ENCODE measurements at places on chromosomes 6 and 20. TPM values are rescaled to one million over a fixed set of nuclear protein-coding genes. Genes with fewer than 3 reads are reported as not detected.
A peak's percentile ranks its signal among the peaks of the same experiment; 100 is the strongest.

The EYA2 gene
- polyA plus RNA-seq = 2.7 TPM

The ITPA gene
- polyA plus RNA-seq = 43.3 TPM

The MAP3K7 gene
- 35.9 TPM for polyA plus RNA-seq

The PHACTR3 gene
- polyA plus RNA-seq = 5.0 TPM

The F13A1 gene
- 54.5 TPM for polyA plus RNA-seq

The GTSF1L gene
- polyA plus RNA-seq = not detected

The MLN gene
- polyA plus RNA-seq = not detected

GRCh38 chr20:40493549-40493948 lies 195.5 kb downstream of the MAFB start:
- no peak for DNase-seq

DNA sequence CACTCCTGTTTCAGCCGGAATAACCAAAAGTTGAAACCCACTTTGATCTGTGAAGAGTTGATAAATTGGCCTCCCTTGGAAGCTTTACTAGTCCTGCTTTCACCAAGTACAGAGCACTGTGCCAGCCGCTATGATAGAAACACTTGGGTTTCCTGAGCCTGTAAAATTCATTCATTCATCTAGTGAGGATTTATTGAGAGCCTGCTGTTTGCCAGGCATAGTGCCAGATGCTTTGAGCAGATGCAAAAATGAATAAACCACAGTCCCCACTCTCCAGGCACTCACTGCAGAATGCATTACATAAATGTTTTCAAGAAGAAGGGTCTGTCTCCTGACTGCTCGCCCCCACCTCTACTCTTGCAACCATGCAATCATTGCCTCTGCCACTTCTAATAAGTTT lies 25.3 kb upstream of the TMEM217 start:
- DNase-seq = peak; percentile 74

DNA sequence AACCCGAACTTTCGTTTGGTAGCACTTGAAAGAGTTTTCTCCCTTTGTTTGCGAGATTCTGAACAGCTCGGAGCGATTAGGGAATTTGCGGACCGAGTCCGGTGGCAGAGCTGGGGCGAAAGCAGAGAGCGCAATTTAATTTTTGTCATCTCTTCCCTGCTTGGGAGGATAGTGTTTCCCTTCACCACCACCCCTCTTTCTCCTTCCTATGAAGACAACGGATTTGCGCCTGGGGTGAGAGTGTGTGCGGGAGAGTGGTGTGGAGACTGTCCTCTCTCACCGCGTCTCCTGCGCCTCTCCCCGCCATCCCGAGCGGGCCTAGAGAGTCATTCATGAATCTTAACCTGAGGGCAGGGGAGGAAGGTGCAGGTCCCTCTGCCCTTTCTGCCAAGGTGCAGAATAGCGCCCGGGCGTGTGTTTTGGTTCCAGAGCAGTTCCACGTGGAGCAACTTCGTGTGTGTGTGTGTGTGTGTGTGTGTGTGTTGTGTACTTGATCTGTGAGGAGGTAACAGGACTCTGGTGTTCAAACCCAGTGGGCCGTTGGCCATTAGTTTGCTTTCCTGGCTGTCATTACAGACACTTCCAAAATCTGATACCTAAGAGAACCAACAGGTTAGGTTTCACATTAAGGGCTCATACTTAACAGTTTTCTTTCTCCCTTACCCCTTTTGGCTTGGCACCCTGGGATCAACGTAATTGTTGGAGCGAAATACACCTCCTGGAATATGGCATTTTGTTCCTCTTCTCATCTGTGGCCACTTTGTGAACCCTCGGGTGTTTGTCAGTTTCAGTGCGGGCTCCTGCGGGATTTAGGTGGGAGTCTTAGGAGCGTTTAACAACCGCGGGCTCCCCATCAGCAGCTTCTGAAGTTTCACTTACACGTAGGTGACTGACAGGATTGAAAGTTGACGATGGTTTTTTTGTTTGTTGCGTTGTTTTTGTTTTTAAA lies 1.8 kb downstream of the EYA4 start:
- peak; percentile 48 for DNase-seq

GRCh38 chr6:84860509-84860908 lies 96.1 kb upstream of the TBX18 start:
- no peak for DNase-seq

DNA sequence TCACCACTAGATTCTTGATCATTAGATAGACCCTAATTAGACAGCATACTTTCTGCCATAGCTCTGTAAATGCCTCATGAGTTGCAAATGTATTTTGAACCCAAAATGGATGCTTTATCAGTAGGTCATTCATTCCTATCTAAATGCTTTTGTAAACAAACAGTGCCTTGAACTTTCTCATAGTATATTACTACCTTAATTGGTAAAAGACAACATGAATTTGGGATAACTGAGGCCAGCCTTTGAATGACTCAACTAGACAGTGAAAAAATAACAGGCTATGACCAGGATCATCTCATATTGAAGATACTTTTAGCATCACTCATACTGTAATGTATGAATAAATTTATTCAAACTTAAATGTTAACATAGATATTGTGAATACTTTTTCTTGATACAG lies 37.0 kb upstream of the PRL start:
- no peak for DNase-seq

- no peak for DNase-seq
Observed at GRCh38 chr6:144559865-144560593, 274.9 kb downstream of the UTRN start.

DNA sequence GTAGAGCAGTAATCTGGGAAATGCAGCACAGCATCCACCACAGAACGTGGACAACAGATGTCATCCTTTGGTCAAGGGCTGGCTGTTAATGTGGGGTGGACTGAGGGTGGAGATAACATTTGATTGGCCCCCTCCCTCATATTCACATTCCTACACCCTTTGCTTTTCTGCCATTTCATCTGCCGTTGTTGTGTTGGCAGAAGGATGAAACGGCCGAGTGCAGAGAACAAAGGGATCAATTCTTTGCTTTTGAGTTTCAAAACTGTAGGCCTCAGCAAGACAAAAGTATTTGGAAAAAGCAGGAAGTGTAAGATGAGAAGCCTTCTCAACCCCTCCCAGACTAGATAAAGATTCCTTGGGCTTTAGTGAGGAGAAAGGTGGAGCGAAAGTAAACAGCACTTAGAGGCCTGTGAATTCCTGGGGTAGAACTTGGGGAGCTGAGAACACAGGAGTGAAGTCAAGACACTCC lies 74.2 kb upstream of the PHIP start:
- no peak for DNase-seq

GRCh38 chr6:93675856-93676417 lies 256.6 kb upstream of the EPHA7 start:
- no peak for DNase-seq

DNA sequence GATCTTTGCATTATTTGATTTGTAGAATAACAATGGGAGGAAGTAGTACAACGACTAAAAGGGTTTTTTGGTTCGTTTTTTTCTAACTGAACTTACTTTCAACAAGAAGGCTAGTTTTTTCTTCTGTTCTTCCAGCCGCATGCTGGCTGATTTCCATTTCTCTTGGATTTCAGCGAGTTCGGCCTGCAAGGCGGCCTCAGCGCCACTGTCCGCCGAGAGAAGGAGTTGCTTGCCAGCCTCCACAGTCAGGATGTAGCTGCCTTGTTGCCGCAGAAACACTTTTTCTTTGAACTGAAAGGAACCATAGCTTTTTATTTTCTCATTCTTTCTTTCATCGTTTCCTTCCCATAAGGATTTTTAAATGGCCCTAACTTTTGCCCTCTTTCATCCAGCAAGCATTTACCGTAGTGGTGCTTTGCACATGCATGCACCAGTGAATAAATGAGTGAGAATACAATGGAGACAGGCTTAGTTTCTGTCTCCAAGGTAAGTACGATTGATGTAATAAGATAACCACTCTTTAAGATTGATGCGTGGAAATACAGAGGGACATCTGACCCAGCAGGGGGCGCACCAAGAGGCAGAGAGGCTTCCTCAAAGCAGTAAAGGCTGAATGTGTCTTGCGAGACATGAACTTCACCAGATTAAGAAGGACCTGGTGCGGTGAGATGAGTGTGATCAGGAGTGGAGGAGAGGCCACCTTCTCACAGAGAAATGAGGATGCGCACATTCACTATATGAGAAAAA lies 398.8 kb downstream of the ESR1 start:
- DNase-seq = no peak

DNA sequence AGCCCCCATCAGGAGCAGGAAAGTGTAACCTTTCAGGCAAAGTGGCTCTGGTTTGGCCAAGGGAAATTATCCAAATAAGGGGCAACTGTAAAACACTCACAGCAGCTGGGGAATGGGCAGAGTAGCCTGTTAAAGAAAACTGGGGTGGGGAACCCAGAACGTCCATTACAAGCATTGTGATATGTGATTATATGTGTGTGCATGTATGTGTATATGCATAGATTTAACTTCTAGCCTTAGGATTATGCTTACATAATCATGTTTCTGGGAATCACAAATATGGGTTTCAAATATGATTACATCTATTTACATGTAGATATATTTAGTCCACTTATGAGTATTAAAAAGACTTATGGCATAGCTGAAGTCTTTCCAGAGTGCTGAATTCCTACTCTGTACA lies 278.1 kb upstream of the JAG1 start:
- DNase-seq = no peak

All from hindlimb muscle (tissue), 1 donor.